Activated CD4-positive, alpha-beta T cell treated with anti-CD3 and anti-CD28 coated beads, Interleukin-2, amount 10 ng/mL, durations not matched to agents 7 days and 5 days (primary cell): ENCODE measurements at places on chromosomes 16 and 17. TPM values are rescaled to one million over a fixed set of nuclear protein-coding genes. Genes with fewer than 3 reads are reported as not detected.

GRCh38 chr17:65389426-65389825 is 172.0 kb downstream of the AXIN2 start:
- no peaks in the 10 kb centered on the region for H3K36me3 ChIP-seq
- no peak overlapping the region for H3K4me3 ChIP-seq
- no peak overlapping the region for H3K27ac ChIP-seq
- H3K27me3 ChIP-seq: no peaks in the 10 kb centered on the region

DHRS7C gene
- not detected for total RNA-seq

GRCh38 chr16:72427783-72428331 is 255.9 kb upstream of the PMFBP1 start:
- H3K4me1 ChIP-seq: no peaks in the 10 kb centered on the region
- peaks cover 3% of the 10 kb centered on the region for H3K36me3 ChIP-seq
- no peak overlapping the region for H3K4me3 ChIP-seq
- no peak overlapping the region for H3K27ac ChIP-seq

GRCh38 chr17:6187836-6188235 is 117.7 kb downstream of the WSCD1 start:
- H3K27me3 ChIP-seq: no peaks in the 10 kb centered on the region
- no peaks in the 10 kb centered on the region for H3K4me1 ChIP-seq
- no peak overlapping the region for H3K27ac ChIP-seq
- H3K36me3 ChIP-seq: no peaks in the 10 kb centered on the region

GRCh38 chr17:78141437-78142118 is 4.6 kb upstream of the C17orf99 start:
- no peak overlapping the region for H3K27ac ChIP-seq
- no peaks in the 10 kb centered on the region for H3K27me3 ChIP-seq
- H3K4me3 ChIP-seq: no peak overlapping the region
- H3K4me1 ChIP-seq: peaks cover 45% of the 10 kb centered on the region
- H3K36me3 ChIP-seq: peaks cover 40% of the 10 kb centered on the region

DUS1L gene
- total RNA-seq: 113 TPM

RASD1 gene
- total RNA-seq: 0.42 TPM

DNA sequence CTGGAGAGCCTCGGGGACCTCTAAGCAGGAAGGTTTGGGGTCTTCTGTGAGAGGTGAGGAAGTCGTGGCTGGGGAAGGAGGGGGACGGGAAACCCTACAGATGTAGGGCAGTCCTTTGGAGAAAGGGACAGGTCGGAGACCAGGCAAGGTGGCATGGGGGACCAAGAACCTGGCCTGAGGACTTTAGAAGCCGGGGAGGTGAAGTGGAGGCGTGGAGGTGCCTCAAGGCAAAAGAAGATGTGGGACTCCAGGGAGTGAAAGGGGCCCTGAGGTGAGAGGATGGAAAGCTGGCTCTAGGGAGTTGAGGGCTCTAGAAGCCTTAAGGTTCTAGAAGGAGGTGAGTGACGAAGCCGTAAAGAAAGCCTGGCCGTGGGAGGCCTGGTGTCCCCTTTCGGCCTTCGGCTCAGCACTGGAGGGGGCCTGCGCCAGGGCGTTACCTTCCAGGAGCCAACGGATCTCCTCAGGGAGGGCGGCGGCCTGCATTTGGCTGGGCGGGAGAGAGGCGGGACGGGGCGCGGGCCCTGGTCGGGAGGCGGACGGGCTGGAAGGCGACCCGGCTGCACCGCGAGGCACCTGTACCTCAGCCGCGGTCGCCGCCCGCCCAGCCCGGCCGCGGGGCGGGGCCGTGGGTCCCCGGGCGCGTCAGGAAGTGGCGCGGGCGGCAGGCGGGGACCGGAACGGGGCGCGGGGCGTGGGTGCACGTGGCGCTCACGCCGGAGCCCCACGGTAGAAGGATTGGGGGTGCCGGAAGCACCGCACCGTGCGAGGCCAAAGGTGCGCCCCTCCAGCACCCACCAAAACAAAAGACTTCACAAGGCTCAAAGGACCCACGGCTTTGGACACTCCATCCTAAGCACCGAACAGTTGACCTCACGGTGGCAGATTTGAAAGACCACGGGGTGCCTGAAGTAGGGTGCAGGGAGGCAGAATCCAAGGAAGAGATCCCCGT is at the start of gene SKAP1:
Gene SKAP1, minus strand, starts transcription at position 577 of the 949 bp plus-strand sequence.
- H3K27ac ChIP-seq: peak within 1 kb of the TSS; percentile 98
- no peaks in the 10 kb centered on the region for H3K27me3 ChIP-seq
- H3K36me3 ChIP-seq: peaks cover 44% of the 10 kb centered on the region
- peaks cover 68% of the 10 kb centered on the region for H3K4me1 ChIP-seq
- peak; percentile 65 for DNase-seq

DNA sequence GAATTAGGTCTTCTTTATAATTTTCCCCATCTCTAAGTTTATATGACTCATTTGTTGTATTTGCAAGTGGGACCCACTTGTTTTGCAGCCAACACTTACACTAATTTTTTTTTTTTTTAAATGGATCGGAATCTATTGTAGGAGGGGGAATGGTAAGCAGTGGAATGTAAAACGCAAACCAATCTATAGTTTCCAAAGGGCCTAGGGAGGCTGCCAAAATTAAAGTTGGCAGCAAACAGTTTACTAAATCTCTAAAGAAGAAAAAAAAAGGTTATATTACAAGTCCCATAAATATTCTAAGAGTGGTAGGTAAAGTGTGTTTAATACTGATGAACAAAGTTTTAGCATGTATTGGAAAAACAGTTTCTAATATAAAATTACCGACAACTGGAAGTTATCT is 416.8 kb upstream of the SALL1 start:
- H3K4me3 ChIP-seq: no peak overlapping the region
- no peak overlapping the region for H3K27ac ChIP-seq
- H3K27me3 ChIP-seq: no peaks in the 10 kb centered on the region

GRCh38 chr17:2191785-2192184 is 111.8 kb downstream of the SMG6 start:
- peaks cover 60% of the 10 kb centered on the region for H3K36me3 ChIP-seq
- no peak for DNase-seq

KRTAP4-3 gene
- total RNA-seq: not detected

DNA sequence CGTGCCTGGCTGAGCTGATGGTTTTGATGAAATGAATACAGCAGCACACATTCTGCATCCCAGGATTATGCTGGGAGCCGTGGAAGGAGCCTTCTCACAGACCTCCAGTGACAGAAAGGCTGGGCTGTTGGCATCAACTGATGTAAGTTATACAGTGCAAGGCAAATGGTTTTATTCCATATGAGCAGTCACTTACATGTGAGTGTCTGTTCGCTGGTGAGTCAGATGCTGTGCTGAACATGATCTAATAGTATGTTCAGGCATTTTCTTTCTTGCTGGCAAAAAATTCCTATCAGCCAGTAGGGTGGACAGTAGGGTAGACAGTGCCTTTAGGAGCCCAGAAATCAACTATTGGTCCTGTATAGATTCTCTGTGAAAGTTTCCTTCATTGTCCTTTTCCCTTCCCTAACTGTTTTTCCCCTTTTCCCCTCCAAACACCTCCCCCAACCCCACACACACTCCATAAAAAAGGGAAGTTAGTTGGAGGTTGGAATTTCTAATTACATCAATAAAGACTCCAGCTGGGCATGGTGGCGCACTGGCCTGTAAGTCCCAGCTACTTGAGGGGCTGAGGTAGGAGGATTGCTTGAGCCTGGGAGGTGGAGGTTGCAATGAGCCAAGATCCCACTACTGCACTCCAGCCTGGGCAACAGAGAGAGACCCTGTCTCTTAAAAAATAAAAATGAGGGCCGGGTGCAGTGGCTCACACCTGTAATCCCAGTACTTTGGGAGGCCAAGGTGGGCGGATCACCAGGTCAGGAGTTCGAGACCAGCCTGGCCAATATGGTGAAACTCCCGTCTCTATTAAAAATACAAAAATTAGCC is 36.2 kb downstream of the LDHD start:
- H3K27ac ChIP-seq: no peak overlapping the region
- H3K4me1 ChIP-seq: peaks cover 29% of the 10 kb centered on the region
- no peak overlapping the region for H3K4me3 ChIP-seq
- no peak for DNase-seq
- peaks cover 11% of the 10 kb centered on the region for H3K36me3 ChIP-seq
- H3K27me3 ChIP-seq: no peaks in the 10 kb centered on the region

GRCh38 chr17:17229416-17230384 is 7.3 kb downstream of the FLCN start:
- H3K4me3 ChIP-seq: no peak overlapping the region
- H3K36me3 ChIP-seq: peaks cover 45% of the 10 kb centered on the region
- no peaks in the 10 kb centered on the region for H3K27me3 ChIP-seq
- DNase-seq: no peak
- peaks cover 8% of the 10 kb centered on the region for H3K4me1 ChIP-seq

GRCh38 chr16:30958175-30959079 is 873 bp downstream of the SETD1A start:
- peaks cover 43% of the 10 kb centered on the region for H3K36me3 ChIP-seq
- peaks cover 44% of the 10 kb centered on the region for H3K4me1 ChIP-seq
- peak overlapping the region; percentile 96 for H3K27ac ChIP-seq
- no peaks in the 10 kb centered on the region for H3K27me3 ChIP-seq

QRICH2 gene
- 3.6 TPM for total RNA-seq

SCN4A gene
- 0.04 TPM for total RNA-seq

RMI2 gene
- 53.5 TPM for total RNA-seq

EFNB3 gene
- not detected for total RNA-seq

PLXDC1 gene
- total RNA-seq: 6.0 TPM
